Stimulated activated naive CD4-positive, alpha-beta T cell (primary cell): ENCODE measurements at places on chromosomes 5 and 9.

DNA sequence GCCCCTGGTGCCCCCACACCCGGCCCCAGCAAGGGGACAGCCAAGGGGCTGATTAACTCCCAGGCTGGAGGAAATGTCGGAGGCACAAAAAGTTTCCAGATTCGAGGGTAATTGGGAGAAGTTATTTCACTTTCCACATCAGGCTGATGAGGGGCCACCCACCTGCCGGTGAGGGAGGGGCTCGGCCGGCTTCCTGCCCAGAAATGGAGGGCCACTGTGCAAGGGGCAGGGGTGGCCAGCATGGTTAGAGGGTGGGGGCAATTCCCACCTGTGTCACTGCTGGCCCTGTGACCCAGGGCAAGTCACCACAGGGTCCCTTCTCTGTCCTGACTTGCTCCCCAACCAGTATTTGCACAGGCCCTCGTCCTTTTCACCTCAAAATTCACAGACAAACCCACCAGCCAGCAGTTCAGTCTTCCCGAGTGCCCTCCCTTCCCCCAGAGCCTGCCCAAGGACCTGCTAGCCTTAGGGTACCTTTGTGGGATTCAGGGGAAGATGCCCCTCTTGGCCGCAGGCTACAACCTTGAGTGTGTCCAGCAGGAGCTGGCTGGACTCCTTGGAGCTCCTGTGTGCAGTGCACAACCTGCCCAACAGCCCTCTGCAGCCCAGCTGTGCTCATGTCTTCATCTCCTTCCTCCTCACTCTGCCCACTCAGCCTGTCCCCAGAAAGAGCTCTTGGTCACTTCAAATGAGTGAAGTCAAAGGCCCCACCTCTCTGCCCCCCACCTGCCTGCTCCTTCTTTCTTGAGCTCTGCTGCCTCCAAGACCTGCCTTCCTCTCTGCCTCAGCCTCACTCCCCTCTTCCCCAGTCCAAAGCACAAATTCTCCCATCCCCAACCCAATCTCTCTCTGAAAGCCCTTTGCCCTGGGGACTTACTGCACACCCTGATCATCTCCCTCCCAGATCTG, 130.5 kb downstream of the BARX1 start:
- DNase-seq, result no peak

GRCh38 chr5:61806491-61807020, 474.5 kb downstream of the ZSWIM6 start:
- no peak for DNase-seq

DNA sequence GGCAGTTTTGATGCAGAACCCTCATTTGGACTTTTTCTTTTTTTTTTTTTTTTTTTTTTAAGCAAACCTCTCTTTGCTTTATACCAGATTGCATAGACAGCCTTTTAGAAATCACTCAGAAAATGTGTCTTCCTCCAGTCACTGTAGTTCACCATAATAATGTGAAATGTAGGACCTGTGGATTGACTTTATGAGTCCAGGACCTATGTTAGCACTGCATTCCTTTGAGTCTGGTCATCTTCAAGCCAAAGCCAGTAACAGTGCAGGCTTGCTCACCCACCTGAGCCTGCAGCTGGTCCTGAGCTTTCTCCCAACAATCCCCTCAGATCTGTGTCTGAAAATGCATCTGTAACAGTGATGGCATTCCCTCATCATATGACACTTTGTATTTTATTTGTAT, 110.7 kb upstream of the NFIL3 start:
- DNase-seq, result no peak

DNA sequence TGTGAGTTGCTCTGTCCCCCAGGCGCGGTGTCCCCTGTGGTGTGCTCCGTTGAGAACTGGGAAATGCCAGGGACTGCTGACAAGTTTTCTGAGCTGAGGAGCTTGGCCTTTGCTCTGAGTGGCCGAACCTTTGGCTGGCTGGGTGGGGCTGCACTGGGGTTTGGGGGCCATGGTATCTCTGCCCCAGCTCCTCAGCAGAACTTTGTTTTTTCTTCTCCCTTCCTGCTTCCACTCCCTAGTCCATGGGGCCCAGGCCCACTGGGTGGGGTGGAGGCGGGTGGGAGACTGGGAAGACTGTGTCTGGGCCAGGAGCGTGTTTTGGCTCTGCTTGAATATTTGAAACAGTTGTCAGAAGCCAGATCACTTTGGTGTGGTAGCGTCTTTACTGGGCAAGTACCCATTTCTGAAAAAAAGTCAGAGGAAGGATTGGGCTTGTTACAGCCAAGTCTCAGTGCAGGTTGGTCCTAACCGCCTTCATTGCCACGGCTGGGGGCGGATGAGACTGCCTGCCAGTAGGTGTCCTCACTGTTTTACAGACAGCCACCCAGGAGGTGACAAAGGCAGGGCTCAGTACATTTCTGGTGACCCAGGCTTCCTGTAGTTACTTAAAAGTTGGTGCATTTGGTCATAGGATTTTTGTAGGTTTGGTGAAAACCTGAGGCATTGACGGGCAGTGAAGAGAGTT, 92.7 kb downstream of the DAB2IP start:
- peak; percentile 34 for DNase-seq

DNA sequence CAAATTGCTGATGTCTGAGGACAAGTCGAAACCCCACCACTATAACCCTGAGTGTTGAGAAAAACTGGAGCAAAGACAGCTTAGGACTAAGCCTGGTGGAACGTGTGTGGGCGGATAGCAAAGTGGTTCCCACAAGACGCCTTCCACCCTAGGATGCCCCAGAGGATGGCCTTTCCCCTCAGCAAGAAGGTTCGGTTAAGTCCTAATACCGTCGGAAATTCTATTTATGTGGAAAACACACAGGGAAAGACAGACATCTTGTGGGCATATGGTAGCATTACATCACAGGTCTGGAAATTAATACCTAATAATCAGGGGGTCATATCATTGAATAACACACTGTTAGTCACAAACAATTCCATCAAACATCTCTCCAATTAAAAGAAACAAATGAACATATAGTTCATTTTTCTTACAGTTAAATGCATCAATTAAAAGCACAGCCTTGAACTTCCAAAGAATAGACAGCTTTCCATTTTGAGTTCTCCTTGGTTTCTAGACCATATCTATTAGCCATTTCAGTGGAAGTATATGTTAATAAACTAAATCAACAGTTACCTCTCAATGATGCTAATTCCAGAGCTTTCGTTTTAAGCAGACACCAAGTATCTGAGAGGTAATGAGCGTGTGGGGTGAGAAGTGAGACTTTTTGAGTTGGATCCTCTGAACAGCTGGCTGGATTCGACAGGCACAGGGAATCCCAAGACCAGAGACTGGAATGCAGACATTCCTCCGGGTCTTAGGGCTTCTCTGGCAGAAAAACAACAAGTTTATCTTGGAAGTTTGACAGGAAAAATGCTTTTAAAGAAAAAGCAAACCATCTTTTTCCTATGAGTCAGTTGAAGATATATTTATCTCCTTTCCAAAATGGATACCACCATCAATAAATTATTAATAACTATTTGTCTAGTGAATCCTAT, 2.9 kb upstream of the ICE1 start:
- no peak for DNase-seq

- DNase-seq, result no peak
These were observed 75.8 kb upstream of the CDH12 start for GRCh38 chr5:22928821-22929482.
